ENCODE measurements at places on chromosomes 12 and 14.

- no peak for DNase-seq
These were observed 14.1 kb upstream of the NUMB start for GRCh38 chr14:73472185-73473114.

GRCh38 chr12:79555028-79555925, 135.5 kb downstream of the PAWR start:
- DNase-seq, result no peak

DNA sequence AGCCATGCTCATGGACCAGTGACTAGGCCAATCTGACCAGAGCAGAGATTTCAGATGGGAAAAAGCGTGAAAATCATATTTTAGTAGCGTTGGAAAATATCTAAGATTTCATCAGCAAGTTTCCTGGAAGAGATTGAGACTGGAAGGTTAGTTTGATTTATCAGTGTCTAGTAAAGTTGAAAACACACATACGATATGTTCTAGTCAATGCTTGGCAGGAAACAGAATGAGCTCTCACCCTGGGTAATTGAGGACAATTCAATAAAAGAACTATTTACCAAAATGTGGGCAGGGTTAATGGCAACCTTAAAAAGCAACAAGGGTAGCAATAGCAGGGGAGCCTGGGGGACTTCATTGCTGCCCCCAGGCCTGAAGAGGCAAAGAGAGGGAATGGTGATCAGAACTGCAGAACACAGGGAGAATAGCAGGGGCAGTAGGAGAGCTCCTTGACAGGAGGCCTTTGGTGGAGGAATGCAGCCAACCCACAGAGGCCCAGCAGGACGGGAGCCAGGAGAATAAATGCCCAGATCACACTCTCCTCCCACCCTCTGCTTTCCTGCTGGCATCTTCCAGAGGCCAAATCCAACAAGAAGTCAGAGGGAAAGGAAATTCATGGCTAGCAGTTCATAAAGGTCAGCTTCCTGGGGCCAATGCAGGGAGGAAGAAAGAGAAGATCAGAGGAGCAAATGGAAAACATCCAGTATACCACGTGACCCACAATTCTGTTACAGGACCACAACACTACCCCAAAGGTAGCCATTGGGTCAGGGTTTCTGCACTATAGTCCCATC, 27.6 kb upstream of the LRP6 start:
- DNase-seq, result no peak

- no peak for DNase-seq
These were observed 61.4 kb downstream of the POLR3B start for GRCh38 chr12:106418970-106419369.

GRCh38 chr14:59148334-59148900, 40.0 kb upstream of the DAAM1 start:
- no peak for DNase-seq

- no peak for DNase-seq
These were observed 73.0 kb upstream of the FICD start for GRCh38 chr12:108442067-108442466.

DNA sequence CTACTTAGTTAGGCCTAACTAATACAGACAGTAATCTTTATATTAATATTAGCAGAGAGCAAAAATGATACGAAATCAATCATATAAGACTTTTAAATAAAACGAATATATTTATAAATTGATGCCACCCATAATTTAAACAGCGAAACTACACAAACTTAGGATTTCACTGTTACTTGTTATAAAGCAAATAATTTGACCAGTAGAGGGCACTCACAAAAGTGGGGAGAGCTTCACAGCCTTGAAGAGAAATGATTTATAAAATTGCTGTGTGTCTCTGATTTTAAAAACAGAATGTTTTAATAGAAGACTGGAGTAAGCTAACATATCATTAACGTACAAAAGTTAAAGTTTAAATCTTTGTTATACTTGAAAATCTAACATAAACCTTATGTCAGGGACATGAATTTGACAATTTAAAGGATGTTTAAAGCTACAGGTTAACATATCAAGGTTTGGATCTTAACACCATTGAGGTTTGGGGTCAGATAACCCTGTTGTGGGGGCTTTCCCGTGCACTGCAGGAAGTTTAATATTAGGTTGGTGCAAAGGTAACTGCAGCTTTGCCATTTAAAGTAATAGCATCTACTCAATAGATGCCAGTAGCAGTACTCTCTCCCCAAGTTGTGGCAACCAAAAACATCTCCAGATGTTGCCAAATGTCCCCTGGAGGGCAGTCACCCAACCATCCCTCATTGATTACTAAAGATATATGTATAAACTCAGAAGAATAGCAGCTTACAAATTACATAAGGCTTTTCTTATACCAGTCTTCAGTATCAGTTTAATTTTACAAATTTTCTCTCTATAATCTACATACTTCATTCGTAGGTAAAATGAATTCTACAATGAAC, 9.3 kb downstream of the KRAS start:
- DNase-seq, result no peak

DNA sequence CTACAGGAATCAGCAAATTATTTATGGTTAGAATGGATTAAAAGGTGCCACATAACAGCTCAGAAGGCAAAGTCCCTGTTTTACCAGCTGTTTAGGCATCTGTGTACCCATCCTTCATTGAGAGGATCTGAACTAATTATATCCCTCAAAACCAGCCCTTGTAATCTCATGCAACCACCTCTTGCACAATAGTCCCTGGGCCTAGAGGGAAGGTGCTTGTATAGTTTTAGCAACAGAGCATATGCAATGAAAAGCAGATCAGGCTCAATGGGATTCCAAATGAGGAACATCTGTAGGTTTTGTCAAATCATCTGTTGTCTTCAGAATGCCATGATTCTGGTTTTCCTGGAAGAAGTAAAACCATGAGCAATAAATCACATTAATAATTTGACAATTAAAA, 26.0 kb upstream of the GLIPR1L2 start:
- no peak for DNase-seq

- no peak for DNase-seq
These were observed 23.3 kb downstream of the ZFYVE21 start for GRCh38 chr14:103738701-103739451.

DNA sequence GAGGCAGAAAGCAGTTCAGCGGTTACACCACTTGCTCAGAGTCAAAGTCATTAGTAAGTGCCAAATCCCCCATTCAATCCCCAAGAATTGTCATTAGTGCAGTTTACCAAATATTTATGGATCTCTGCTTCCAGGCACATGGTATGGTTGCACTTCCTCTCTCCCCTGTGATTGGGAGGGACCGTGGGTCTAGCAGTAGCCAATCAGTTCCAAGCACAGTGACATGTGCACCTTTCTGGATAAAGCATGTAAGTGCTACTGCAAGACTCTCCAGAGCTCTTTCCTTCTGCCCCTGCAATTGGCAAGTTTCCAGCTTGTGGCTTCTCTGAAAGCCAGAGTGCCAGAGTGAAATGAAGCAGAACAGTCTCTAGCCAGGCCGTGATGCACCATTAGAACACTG, 85.3 kb upstream of the FLRT2 start:
- DNase-seq, result no peak

GRCh38 chr12:64687816-64688215, 71.4 kb downstream of the GNS start:
- no peak for DNase-seq

DNA sequence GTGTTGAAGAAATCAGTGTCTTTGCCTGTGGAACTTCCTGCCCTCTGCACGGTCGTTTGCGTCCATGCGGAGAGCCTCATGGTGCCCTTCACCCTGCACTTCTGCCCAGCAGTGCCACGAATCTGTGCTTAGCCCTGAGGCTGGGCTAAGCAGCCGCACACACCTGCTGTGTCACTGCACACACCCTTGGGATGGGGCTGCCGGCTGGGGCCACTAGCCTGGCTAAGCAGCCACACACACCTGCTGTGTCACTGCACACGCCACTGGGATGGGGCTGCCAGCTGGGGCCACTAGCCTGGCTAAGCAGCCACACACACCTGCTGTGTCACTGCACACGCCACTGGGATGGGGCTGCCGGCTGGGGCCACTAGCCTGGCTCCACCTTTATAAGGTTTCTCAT, 188.5 kb downstream of the KIF26A start:
- no peak for DNase-seq
